NCI-H187 (cell line): ENCODE measurements at places on chromosomes 13 and 19.

GRCh38 chr19:17625980-17626379, 62.2 kb downstream of the UNC13A start:
- DNase-seq, result no peak

- no peak for DNase-seq
These were observed 49.3 kb upstream of the GPR183 start for GRCh38 chr13:99356262-99357091.

- DNase-seq, result no peak
These were observed 41.4 kb downstream of the NLRP12 start for GRCh38 chr19:53782698-53783097.

- DNase-seq, result no peak
These were observed 298.1 kb downstream of the FOXO1 start for GRCh38 chr13:40368127-40368891.

DNA sequence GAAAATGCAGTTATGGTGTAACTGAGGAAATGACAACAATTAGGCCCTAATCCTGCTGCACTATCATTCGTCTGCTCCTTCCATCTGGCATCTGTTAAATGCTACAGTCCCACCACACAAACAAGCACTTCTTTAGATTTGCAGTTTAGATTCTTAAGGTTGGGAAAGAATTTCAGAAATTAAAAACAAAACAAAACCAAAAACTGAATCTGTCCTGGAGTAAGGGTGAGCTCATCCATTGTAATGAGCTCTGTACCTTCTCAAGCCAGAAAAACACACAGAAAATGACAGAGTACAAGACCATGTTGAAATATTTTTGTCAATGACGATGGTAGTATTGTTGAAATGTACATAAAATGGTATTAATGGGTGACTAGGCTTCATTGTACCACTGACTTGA, 28.3 kb downstream of the SMAD9 start:
- no peak for DNase-seq
